ENCODE measurements at places on chromosomes 2 and 18.

DNA sequence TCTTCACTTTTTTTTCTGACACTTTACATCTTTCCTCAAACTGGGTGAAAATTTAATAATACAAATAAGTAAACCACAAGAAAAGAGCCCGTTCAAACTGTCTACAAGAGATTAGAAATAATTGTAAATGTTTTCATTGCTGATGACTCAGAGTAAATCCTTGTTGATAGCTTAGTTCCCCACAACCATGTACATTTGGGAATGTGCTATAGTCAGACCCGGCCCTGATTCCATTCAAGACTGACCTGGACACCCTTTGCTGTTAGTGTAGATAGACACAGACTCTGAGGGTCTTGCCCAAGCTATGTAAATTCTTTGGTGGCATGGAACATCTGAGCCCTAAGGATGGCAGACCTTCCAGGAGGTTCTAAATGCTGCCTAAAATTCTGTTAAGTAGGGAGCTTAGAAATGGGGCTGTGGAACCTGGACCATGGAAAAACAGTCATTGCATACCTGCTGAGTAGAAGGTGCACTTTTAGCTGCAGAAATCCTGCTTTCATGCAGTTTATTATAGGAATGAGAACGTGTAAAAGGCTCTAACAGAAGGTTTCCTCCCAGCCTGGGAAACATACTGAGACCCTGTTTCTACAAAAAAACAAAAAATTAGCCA lies 3.7 kb downstream of the MALT1 start:
- DNase-seq, result no peak

- no peak for DNase-seq
Measured at GRCh38 chr18:72674710-72675109, 130.6 kb upstream of the CBLN2 start.

DNA sequence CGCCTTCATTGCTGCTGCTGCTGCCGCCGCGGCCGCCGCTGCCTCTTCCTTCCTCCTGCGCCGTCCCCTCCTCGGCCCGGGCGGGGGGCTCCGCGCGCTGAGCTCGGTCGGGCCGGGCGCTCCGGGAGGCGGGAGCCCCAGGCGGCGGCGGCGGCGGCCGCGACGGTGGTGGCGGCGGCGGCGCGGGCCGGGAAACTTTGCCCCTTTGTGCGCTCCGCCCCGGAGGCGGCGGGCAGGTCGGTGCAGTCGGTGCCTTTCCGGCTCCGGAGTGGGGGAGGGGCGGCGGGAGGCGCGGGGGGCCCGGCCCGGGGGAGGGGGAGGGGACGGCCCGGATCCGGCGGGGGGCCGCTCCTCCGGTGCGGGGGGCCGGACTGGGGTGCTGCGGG lies 205 bp downstream of the TET3 start:
- no peak for DNase-seq

DNA sequence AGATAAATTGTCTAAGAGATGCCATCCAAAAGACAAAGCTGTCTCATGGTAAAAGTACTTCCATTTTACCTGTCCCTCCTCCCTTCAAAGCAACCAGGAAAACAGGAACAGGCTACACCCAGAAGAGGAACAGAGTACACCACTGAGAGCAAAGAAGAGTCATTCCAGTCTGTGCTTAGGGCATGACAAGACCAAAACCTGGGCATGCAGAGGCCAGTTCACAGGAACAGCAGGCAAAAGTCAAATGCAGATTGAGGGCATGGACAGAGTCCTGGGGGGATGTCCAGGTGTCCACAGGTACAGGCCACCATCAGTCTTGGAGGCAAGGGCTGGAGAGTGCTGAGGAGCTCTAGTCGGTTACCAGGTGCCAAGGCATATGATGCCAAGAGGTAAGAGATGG lies 23.7 kb downstream of the PLEK start:
- DNase-seq, result no peak

GRCh38 chr2:39128919-39129391 lies 8.1 kb upstream of the SOS1 start:
- DNase-seq, result no peak

DNA sequence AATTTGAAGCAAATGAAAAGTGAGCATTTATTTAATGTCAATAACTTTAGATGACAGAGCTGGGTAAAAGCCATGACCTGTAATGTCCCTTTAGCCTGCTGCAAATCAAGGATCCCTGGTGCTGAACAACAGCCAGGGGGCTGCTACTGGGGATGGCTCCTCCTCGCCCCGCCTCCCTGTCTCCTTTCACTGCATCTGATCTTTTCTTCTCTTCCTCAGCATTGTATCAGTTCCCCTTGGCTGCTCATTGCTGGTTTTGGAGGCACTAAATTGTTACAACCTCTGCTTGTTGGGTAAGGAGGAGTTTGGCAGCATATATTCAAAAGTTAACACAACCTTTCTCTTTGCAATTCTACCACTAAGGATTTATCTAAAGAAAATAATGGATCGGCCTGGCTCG lies 236.3 kb upstream of the ID2 start:
- DNase-seq, result no peak

DNA sequence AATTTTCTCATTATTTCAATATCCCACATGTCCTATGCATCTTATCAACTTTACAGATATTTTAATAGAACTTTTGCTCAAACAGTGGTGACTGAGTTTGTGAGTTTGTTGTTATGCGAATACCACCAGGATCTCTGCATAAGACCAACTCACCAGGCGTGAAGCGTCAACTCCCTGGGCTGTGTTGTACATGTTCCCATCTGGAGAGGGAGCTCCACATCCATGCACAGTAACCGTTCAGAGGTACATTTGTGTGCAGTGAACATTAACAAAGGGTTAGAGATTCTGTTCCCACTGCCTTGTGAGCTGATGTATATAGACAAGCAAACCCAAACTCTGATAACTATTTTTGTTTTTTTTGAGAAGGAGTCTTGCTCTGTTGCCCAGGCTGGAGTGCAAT lies 188.7 kb downstream of the MYT1L start:
- DNase-seq, result no peak

DNA sequence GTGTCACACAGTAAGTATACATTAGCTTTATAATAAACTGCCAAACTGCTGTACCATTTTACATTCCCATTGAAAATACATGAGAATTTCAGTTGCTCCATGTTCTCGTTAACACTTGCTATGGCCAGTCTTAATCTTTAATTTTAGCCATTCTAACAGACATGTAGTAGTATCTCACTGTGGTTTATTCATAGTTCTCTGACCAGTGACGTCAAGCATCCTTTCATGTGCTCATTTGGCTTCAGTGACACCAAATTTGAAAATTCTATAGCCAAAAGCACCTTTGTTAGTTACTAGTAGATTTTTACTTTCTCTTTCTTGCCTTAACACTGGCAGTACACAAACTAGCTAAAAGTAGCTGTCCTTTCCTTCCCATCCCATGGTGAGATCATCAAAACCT lies 43.0 kb downstream of the CYP1B1 start:
- DNase-seq, result no peak

DNA sequence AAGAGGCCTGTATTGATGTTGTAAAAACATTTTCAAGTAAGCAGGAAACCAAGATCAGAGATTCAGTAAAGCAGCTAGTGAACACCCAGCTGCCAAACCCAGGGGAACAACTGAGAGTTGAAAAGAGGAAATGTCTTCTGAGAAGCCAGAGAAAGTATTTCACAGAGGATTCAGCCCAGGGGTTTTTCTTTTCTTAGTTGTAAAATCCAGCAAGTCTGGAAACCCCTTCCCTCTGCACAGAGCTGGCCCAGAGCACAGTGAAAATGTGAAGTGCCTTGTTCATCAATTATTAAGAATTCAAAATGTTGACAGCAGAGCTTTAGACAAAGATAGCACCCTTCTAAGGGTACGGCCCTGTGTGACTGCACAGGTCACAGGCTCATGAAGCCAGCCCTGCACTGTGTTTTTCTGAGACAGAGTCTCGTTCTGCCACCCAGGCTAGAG lies 28.4 kb downstream of the AFF3 start:
- DNase-seq, result no peak

DNA sequence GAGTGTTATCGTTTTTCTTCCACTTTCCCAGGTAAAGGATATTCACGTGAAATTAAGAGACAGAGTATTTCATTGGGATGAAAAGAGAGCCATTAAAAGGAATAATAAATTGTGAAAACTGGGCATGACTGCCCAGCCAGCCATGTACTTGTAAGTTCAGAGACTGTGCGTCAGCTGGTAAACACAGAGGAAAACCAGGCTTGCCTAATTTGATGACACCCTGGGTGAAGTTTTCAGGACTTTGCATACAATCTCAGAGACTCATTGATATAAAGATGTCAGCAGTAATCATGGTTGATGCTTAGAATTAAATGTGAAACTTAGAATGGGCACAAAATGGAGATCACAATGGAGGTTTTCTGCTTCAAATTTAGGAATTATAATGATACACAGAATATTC lies 153.5 kb upstream of the ZEB2 start:
- no peak for DNase-seq

GRCh38 chr18:36281936-36282335 lies 15.6 kb upstream of the FHOD3 start:
- DNase-seq, result no peak

DNA sequence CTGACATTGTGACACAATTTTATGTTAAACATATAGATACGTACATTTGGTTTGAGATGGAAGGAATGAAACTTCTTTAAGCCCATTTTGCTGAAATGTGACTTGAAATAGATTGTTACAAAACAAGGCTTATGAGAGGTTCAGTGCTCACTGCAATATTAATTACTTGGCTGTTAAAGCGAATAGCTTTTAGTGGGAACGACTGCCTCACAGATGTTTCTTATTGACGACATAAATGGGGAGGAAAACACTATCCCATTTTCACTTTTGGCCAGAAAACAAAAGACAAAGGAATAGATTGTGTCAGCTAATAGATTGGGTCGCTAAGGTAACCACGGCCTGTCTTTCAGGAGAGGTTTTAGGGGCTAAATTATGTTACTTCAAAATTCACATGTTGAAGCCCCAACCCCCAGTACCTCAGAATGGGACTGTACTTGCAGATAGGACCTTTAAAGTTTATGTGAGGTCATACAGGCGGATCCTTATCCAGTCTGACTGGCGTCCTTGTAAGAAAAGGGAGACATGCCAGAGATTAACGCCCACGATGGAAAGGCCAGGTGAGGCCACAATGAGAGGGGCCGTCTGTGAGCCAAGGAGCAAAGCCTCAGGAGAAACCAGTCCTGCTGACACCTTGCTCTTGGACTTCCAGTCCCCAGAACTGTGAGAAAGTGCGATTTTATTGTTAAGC lies 10.8 kb downstream of the INPP1 start:
- DNase-seq, result no peak

DNA sequence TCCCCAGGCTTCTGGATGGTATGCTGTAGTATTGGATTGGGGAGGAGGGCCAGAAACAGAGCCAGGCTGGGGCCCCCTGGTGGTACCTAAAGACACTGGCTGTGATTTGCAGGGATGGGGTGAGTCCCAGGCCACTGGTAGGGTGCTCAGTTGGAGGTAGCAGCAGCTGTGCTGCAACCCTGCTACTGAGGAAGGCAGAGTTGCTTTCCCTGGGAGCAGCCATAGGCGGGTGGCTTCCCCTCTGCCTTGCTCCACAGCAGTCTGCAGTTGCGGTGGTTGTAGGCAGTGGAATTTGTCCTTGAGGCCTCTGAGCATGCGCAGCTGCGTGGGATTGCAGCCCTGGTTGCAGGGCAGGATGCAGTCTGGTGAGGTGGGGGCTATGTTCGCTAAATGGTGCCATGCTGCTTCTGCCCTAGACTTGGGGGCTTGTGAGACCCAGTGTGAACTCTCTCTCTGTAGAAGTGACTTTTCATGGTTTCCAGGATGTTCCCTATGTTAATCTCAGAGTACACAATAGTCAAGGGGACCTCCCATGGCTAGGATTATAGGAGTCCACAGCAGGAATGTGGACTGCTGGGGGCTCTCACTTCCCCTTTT lies 443.5 kb downstream of the XIRP2 start:
- no peak for DNase-seq

GRCh38 chr2:28930205-28930604 lies 35.7 kb downstream of the WDR43 start:
- no peak for DNase-seq

GRCh38 chr2:62738981-62739936 lies 33.7 kb downstream of the EHBP1 start:
- DNase-seq, result no peak

- no peak for DNase-seq
Measured at GRCh38 chr2:2757764-2758163, 426.7 kb upstream of the MYT1L start.

DNA sequence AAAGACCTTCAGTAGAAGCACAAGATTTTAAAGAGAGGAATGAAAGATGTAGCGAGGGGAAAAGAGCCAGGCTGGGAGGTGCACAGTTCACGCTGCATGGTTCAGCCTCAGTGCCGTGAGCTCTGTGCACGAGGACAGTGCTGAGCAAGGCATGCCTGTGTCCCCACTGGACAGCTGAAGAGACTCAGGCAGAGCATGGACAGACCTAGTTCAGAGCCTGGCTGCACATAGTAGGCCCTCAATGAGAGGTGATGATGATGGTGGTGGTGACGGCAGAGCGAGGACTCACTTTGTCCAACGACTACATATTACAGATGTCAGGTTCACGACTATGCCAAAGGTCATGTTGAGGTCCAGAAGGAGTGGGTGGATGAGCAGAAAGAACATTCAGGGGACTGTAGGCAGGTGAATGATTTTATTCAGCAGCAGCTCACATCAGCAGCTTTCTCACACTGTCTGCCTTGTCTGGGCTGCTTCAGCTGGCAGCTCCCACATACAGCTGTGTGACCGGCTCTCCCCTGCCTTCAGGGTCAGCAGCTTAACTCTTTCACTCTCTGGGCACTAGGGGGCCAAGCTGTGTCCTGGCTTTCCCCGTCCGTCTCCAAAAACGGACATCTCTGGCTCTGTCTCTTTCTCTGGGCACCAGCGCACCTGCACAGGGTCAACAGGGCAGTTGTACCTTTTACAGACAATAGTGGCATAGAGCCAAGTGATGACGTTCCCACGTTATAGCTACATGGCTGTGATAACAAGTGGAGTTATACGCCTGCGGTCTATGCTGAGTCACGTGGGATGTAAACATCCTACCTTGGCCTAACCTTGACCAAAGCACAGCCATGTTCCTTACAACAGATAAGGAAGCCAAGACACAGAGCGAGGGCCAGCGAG lies 128.8 kb upstream of the MSH6 start:
- DNase-seq, result no peak

- DNase-seq, result no peak
Measured at GRCh38 chr2:146123714-146124113, 1603.8 kb upstream of the ZEB2 start.

DNA sequence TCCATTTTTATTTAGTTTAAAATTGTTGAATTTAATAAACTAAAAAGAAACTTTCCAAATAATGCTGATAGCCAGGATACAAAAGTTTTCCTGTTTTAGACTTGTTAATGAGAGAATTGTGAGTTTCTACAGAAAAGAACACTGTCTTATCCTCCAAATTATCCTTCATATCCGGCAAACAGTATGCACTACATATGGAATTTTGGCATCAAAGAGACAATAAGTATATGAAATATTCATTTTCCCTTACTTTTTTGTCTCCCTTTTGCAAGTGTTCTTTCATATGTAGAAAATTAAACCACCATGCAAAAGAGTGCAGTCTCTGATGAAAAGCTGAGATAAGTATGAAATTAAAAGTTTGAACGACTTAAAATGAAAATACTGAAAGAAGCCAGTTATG lies 159.4 kb downstream of the UBE2E3 start:
- DNase-seq, result no peak
